ENCODE measurements at places on chromosomes 5 and 9. TPM values are rescaled to one million over a fixed set of nuclear protein-coding genes. Genes with fewer than 3 reads are reported as not detected.

GRCh38 chr9:86577420-86578333 lies 223.5 kb upstream of the TUT7 start:
- no peak for DNase-seq

- peak; percentile 39 for DNase-seq
Measured at GRCh38 chr5:153629027-153629895, 138.8 kb downstream of the GRIA1 start.

DNA sequence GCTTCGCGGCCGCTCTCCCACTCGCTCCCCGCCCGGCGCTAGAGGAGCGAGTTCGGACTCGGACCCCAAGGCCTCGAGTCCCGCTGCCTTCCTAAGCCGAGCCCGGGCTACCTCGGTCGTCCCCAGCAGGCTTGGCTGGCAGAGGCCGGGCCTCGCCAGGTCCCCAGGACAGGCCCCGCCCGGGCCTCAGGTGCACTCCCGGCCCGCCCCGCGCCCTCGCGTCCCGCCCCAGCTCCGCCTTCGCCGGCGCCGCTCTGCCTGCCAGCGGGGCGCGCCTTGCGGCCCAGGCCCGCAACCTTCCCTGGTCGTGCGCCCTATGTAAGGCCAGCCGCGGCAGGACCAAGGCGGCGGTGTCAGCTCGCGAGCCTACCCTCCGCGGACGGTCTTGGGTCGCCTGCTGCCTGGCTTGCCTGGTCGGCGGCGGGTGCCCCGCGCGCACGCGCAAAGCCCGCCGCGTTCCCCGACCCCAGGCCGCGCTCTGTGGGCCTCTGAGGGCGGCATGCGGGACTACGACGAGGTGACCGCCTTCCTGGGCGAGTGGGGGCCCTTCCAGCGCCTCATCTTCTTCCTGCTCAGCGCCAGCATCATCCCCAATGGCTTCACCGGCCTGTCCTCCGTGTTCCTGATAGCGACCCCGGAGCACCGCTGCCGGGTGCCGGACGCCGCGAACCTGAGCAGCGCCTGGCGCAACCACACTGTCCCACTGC lies at the start of gene SLC22A5:
Gene SLC22A5 (plus strand): TSS at position 237 of the 707 bp plus-strand sequence. CDS start 263 bp downstream, at position 500.
- DNase-seq: peak; percentile 87

GRCh38 chr5:149749481-149750365 lies 19.6 kb downstream of the PPARGC1B start:
- no peak for DNase-seq

- no peak for DNase-seq
Measured at GRCh38 chr9:136995772-136996311, 526 bp downstream of the CLIC3 start.

GRCh38 chr9:86252870-86253269 lies 6.6 kb downstream of the C9orf153 start:
- no peak for DNase-seq

DNA sequence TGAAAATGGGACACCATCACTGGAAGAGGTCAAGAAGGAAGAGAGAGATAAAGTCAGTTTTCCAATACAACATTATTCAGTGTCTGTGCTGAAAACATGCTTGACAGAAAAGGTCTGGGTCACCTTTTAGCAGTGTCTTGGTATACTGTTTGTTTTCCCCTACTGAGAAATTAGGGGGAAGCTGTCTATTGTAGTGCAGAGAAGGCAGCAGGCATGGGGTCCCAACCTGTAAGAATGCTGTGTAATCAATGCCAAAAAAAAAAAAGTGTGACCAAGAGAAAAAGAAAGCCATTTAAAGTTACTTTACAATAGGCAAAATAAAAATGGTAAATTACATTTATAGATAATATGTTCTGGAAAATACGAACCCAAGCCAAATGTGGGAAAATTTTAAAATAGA lies 139.3 kb downstream of the RAB3C start:
- no peak for DNase-seq

DNA sequence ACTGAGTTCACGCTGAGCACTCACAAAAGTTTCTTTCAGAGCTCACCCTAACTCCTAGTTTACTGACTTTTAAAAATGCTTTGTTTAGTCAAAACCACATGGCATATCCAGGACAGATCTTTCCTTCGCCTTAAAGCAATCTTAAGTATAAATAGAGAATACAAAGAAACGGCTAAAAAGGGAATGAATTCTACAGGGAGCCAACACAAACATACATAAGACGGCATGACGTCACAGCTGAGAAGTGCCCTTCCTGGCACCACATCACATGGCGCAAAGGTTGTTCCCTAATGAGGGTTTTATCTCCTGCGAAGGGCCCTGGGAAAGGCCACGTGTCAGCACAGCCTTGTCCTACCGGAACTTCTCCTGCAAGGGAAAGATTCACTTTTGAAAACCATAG lies 141.3 kb downstream of the IRX1 start:
- no peak for DNase-seq

- DNase-seq: no peak
Measured at GRCh38 chr5:150211156-150212030, 21.5 kb downstream of the SLC6A7 start.

GRCh38 chr9:109914280-109915027 lies 134.5 kb downstream of the PALM2AKAP2 start:
- DNase-seq: no peak

DNA sequence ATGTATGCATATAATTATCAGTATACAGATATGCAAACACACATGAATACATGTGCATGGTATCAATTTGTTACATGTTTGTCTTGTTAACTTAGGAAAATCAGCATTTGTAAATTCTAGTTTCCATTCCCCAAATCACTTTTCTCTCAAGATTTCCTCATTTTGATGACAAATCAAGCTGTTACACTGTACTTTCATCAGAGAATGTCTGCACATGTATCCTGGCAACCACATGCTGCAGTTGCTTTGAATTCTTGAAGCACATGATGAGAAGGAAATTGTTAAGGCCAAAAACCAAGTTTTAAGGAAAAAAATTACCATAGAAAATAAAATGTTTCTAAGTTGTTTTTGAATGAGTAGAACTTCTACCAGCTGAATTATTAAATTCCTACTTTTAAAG lies 1834.5 kb downstream of the EFNA5 start:
- no peak for DNase-seq

- DNase-seq: peak; percentile 64
Measured at GRCh38 chr9:134267881-134268724, 58.2 kb upstream of the RXRA start.

- DNase-seq: no peak
Measured at GRCh38 chr5:98105681-98106080, 667.8 kb upstream of the RGMB start.

DNA sequence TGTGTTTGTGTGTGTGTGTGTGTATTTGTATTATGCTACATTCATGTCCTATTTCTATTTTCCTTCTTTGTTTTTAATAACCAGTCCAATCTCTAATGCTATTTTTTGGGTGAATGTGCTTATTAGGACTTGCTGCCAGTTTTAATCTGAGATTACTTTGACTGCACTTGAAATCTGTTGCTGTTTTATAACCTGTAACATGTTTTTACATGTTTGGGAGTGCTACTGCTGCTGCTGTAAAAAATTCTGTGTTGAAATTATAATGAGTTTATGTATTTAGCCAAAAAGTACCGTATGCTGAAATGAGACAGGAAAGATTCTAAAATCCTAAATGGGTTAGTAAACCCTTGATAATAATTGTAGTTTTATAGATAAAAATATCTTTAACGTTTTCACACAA lies 104.7 kb upstream of the SSBP2 start:
- no peak for DNase-seq

- DNase-seq: no peak
Measured at GRCh38 chr9:79902825-79903600, 331.2 kb downstream of the TLE4 start.

- DNase-seq: no peak
Measured at GRCh38 chr9:105146677-105147076, 97.8 kb upstream of the SLC44A1 start.

GRCh38 chr9:84146893-84147710 lies 166.5 kb downstream of the RMI1 start:
- DNase-seq: no peak

DNA sequence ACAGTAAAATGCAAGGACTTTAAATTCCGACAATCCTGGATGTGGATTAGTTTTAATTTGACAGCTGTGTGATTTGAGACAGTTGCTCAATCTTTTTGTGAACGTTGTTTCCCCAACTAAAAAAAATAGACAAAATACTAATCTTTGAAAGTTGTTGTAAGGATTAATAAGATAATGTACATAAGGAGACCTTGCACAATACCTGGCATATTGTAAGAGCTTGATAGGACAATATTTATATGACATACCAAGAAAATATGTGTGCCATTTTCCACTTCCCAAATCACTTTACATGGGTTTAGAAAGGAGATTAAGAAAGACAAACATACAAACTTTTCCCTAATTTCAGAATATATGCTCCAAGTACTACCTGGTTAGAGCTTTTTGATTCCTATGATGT lies 25.3 kb downstream of the ARRDC3 start:
- no peak for DNase-seq

DNA sequence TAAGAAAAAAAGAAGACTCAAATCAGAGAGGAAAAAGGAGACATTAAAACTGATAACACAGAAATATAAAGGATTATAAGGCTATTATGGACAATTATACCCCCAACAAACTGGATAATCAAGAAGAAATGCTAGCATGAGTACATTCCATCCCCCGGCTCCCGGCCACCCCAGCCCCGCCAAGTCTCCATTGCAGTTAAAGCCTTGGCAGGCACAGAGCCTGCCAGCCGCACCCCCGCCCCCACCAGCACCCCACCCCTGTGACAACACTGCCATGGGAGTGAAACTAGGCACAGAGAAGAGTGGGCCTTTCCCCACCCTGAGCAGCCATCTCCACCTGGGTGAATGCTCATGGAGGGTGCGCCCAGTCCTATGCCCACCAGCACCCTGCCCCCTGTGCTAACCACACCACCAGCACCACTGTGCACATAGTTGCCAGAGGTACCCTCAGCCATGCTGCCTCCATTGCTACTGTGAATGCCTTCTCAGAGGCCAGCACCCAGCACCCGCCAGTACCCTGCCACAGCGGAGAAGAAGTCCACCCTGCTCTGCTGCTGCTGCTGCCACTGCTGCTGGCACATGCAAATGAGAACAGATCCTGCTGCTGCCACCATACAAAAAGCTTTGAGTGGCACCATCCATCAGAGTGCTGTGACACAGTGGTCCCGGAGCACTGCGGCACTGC lies 117.0 kb downstream of the CSNK1G3 start:
- DNase-seq: no peak

- DNase-seq: peak; percentile 49
Measured at GRCh38 chr5:160506006-160507004, 84.7 kb downstream of the PTTG1 start.

DNA sequence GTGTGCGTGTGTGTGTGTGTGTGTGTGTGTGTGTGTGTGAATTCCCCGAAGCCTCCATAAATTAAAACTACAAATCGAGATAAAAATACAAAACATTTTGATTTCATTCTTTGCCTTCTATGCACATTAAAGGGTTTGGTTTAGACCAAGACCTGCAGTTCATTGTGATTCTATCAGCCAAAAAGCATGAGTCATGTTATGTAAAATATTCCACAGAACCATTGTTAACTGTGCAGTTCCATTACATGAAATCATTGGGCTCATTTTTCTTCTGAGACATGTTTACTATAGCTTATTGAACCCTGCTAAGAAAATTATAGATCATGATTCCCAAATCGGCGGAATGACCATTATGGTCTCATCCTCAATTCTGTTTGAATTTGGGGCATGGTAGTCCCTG lies 11.7 kb downstream of the CAVIN4 start:
- no peak for DNase-seq

GRCh38 chr5:113118765-113119164 lies 142.2 kb downstream of the DCP2 start:
- peak; percentile 37 for DNase-seq

The PCDHB12 gene
- total RNA-seq: 1.3 TPM

The HAVCR1 gene
- 0.17 TPM for total RNA-seq

The FGF18 gene
- 18.5 TPM for total RNA-seq

The BARX1 gene
- total RNA-seq: not detected

The ABLIM3 gene
- total RNA-seq: 130 TPM

The ASS1 gene
- total RNA-seq: 65.5 TPM

The GNPDA1 gene
- total RNA-seq: 20.2 TPM

The PDLIM7 gene
- total RNA-seq: 35.1 TPM

The CYSRT1 gene
- not detected for total RNA-seq

Data from left ventricle myocardium superior (tissue), 1 donor.